ENCODE measurements at places on chromosomes 7 and 10.

GRCh38 chr7:40873248-40873647 is 738.4 kb downstream of the SUGCT start:
- no peak for DNase-seq

DNA sequence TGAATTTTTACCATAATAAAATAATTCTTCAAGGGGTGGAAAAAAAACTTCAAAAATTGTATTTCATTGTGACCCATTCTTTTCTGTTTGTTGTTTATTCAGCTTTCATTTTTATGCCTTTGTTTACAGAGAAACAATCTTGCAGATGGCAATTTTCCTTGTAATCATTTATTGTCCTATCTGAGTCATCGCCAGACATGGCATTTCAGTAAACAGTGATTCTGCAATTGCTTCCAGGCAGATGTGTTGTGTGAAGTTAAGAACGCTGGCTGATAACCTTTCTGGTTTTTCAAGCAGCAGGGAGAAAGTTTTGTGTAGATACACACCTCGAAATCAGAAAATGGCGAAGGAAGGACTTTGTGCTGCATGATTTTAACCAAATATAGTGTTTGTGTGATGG is 80.7 kb upstream of the RPA3 start:
- no peak for DNase-seq

GRCh38 chr7:84900215-84900614 is 286.6 kb downstream of the SEMA3D start:
- no peak for DNase-seq

GRCh38 chr10:13960603-13961002 is 370.1 kb downstream of the FRMD4A start:
- DNase-seq, result no peak

GRCh38 chr10:114458955-114459354 is 54.7 kb upstream of the AFAP1L2 start:
- no peak for DNase-seq

DNA sequence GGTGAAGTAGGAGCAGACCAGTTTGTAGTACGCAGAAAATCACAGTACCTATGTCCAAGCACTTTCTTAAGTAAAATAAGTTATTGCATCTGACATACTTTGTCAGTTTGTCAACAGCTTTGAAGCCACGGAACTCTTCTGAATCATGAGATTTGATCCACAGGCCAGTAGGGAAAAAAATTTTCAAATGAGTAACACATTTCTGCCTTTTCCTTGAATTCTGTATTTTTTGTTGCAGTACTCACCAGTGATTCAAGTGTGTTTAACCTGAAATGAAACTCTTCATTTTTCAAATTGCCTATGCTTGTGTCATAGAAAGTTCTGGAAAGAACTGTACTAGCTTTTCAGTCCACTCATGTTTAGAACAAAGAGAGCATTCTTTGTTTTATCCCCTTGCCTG is 337.7 kb downstream of the GATA3 start:
- DNase-seq, result no peak

GRCh38 chr10:79328737-79329504 is 18.3 kb upstream of the PPIF start:
- no peak for DNase-seq

GRCh38 chr7:69739190-69739589 is 140.9 kb downstream of the AUTS2 start:
- DNase-seq, result no peak

DNA sequence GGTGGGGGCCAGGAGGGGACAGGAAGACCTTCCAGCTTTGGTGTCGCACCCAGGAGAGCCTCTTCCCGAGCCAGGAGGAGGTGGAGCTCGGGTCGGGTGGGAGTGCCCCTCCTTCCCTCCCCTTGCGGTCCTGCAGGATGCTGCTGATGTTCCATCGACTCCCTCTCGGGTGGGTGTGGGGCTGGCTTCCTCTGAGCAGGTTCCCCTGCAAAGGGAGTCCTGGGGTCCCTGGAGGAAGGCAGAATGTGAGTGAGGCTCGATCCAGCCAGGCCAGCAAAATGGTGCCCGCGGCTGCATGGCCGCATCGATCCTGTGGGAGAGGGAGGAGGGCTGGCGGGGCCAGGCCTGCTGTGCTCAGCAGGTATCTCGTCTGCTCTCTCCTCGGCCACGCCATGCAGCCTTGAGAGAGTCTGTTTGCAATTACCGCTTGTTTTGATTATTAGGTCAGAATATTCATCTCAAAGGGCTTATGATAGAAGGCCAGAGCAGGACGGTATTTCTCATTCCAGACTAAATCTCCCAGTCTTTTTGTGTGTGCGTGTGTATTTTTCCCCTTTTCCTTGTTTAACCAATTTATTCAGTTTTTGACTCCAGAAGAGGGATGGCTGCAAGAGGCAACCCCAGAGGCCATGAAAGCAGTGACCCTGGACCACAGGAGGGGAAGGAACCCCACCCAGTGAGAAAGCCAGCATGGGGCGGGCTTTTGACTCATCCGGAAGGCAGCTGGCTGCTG is 137.3 kb upstream of the ZMIZ1 start:
- DNase-seq, result peak; percentile 53

GRCh38 chr7:133135451-133135850 is 53.6 kb upstream of the CHCHD3 start:
- no peak for DNase-seq

DNA sequence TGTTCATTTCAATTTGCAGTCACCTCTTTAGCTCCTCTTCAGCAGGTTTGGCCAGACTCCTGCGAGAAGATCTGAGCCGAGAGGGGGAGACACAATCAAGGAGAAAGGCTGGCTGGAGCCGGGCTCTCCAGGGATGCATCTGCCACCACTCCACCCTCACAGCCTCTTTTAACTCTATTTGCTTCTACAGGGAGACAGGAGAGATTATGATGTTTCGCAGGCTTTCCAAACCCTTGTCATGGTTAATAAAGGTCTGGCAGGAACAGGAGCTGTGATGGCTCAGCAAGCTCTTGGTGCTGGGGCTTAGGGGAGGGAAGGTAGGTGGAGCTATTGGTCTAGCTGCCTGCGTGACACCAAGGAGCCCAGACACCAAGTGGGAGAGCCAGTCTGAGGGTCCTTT is 448.1 kb upstream of the PODXL start:
- no peak for DNase-seq

- DNase-seq, result no peak
Observed at GRCh38 chr7:74057216-74057925, 26.2 kb upstream of the LIMK1 start.

DNA sequence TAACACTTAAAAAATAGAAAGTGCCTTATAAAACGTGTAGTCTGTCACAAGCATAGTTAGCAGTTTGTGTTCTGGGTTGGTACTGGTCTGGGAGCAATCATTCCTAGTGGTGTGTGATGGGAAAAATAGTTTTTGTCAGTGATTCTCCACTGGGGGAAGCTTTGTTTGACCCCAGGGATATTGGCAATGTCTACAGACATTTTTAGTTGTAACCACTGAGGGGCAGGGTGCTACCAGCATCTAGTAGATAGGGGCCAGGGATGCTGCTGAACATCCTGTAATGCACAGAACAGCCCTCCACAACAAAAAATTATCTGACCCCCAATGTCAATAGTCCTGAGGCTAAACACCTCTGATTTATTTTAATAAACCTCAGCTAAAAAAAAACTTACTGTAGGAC is 51.6 kb upstream of the CREB5 start:
- DNase-seq, result no peak

DNA sequence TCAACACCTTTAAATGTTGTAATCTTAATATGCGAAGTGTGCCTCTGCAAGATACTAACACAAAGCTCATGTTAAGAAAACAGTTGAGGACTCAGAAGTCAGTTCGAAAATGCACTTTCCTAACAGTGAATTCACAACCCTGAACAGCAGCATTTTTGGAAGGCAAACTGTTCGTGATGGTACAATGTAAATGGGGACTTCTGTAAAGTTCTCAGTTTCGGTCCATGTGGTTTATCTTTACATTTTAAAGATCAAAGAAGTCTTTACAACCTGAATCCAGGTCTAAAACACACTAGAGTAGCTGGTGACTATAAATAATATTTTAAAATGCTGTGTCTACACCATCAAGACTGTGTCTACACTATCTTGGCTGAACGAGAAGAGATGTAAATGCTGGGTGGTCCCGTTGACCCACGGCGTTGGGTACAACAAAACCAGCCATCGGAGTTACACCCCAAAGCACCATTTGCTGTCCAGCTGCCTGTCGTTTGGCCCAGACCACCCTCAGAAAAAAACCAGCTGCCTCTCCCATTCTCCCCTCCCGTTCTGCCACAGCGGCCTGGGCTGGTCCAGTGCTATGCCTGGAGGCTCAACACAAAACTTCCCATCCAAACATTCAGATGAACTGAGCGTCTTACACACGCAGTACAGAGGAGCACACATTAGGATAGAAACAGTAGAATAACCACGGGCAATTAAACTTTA is 42.9 kb downstream of the MKI67 start:
- no peak for DNase-seq

- no peak for DNase-seq
Observed at GRCh38 chr7:93461350-93461749, 113.2 kb downstream of the CALCR start.

DNA sequence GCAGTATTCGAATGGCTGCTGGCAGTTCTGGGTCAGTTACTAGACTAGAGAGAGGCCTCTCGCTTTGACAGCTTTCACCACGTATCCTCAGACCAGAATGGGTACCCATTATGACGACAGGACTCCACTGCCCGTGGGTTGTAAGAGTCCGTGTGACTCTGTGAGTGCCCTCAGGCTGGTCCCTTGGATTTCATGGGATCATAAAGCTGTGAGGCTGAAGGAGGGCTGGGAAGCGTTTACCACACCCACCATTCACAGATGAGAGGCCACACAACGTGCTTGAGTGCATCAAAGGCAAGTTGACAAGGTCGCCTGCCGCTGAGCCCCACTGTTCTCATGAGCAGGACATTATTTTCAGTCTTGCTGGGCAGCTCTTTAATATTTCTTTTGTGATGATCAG is 87.2 kb downstream of the EZH2 start:
- no peak for DNase-seq

DNA sequence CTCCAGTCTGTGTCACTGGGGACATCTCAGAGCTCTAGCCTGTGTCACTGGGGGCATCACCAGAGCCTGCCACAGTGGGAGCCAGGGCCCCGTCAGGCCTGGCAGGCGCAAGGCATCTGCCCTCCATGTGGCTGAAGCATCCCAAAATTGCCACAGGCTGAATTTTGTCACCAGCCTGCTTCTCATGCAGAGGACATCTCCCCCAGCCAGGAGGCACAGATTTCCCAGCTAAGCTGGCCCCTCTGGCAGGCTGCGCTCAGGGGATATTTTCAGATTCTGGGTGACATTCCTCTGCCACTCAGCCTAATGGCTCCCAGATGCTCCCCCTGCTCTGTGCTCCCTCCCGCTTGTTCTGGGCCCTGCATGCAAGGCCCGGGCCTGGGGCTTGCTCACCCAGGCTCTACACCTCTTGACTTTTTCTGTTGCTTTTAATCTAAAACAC is 64.6 kb downstream of the COL13A1 start:
- DNase-seq, result no peak

DNA sequence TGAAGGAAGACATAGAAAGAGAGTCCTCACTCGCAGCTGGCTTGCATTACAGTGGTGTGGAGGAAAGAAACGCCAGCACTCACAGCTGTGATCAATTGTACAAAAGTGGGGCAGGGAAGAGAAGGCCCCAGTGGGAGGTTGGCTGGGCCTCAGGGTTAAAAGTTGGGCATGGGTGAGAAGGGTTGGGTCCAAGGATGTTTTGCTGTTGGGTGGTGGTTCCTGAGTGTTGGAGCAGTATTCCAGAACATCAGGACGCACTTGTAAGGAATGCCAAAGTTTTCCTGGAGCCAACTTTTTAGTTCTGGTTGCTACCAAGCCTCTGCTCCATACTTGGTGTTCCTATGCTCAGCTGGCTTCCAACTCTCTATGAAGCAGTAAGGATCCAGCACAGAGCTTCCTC is 55.4 kb upstream of the MKRN1 start:
- DNase-seq, result no peak

DNA sequence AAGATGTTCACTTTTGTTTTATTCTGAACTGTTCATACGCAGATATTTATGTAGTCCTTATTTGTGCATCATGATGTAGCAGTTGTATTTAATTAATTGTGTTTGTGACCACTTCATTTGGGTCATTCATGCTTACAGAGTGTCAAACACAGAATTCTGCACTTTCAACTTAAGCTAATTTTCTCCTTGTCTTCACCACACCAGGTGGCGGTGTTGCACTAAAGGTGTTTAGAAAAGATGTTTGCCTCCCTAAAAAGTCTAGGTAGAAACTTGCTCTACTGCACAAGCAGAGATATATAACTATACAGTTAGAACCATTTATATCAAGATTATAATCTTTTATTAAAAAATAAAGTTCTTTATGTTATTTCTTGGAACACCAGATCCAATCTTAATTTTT is 1.3 kb upstream of the TAS2R38 start:
- DNase-seq, result no peak

- no peak for DNase-seq
Observed at GRCh38 chr10:27225011-27225590, 15.5 kb downstream of the ACBD5 start.

DNA sequence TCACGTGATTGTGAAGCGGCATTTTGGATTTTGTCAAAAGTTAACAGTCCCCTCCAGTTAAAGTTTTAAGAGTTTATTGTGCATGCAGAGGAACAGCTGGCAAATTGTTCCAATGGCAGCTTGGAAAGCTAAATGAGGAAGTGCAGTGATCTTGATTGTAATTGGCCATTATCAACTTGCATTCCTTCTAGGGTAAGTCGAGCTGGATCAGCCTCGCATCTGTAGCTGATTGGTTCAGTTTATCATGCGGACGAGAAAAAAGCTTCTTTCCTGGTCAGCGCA is 566 bp downstream of the ZNF789 start:
- peak; percentile 52 for DNase-seq

GRCh38 chr10:102211615-102212299 is 14.3 kb upstream of the ELOVL3 start:
- no peak for DNase-seq

- no peak for DNase-seq
Observed at GRCh38 chr7:154096-154799, 38.1 kb upstream of the FAM20C start.

DNA sequence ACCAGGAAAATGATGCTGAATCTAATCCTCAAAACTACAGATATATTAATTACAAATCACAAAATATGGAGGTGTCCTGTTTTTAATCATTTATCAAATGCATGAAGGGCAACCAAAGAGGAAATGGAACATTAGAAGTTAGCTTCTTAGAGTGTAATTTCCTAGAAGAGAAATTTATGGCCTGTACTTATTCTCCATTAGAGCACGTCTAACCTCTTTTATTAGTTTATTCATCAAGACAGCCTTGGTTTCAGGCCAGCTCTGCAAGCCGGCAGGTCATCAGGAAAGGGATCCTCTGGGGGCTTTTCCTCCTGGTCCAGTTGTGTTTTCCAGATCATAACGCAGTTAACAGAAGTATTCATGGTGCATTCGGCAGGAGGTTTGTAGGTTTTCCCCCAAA is 517.6 kb downstream of the KCNMA1 start:
- no peak for DNase-seq

DNA sequence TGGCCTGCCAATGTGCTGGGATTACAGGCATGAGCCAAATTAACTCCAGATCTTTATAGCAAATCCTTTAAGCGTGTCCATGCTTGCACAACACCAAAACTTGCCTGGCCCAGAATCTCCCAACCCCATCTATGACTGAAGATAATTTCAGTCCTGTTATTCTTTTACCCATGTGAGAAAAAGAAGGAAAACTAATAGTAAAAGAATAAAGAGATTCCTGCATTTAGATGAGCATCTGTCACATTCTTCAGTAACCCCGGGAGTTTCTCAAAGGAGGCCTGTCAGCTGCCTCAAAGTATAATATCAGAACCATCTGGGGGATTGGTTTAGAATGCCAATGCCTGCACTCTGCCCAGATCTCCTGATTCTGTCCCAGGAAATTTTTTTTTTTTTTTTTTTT is 158.1 kb upstream of the KMT2E start:
- DNase-seq, result no peak

Measured in AG04449 (cell line).